Type B pancreatic cell (in vitro differentiated cells): ENCODE measurements at places on chromosomes 16 and 17.

GRCh38 chr17:34542700-34543336 is 36.6 kb upstream of the TMEM132E start:
- DNase-seq, result no peak

DNA sequence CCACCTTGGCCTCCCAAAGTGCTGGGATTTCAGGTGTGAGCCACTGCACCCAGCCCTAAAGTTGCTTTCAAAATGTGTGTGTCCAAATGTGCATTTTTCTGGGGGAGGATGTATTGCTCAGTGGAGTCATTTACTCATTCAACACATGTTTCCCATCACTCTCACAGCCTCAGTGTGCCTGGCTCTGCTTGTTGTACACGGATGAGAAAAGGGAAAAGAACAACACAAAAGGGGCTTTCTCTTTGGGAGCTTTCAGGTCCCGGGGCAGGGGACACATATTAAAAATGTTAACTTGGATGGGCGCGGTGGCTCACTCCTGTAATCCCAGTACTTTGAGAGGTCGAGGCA is 1.7 kb upstream of the PPL start:
- no peak for DNase-seq

GRCh38 chr17:48317732-48318131 is 112.3 kb downstream of the SKAP1 start:
- DNase-seq, result no peak

DNA sequence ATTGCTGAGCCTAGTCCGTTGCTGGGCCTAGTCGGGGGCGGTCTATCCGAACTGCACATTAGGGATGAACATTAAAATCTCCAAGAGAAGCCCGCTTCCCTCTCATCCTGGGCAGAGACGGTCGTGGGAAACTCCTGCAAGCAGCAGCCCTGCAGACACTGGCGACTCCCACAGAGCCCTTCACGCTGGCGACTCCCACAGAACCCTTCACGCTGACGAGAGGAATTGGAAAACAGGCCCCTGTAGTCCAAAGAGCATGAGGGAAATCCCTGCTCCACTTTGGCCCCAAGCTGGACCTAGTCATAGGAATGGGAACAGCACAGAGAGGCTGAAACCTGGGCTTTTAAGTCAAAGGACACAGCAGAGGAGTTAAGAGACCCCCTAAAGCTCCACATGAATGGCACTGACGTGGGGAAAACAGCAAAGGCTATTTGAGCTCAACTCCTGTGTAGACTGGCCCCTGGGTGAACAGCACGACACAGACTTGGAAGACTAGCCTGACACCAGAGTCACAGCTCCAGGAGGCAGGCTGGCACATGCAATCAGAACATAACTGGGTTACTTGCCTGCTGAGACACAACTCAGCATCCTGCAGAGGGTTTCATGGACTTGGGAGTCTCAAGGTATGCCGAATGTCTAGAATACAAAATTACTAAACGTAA is 42.2 kb downstream of the WDR45B start:
- DNase-seq, result no peak

DNA sequence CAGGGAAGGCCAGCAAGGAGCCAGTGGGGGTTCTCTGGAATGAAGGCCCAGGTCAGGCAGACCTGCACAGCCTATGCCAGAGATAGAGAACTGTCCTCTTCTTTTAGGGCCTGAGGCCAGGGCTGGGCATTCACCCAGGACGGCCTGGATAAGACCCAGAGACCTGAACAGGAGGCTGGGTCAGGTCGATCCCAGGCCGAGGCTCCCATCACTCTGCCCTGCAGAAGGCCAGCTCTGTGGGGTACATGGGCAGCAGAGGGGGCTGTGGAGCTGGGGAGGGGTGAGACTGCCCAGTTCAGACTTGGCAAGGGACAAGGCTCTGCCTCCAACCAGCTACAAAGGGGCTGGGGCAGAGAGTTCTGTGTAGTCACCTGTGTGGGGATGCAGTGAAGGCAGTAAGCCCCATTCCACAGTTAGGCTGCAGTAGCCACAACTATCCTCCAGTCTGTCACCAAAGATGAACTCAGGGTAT is 14.6 kb downstream of the HSD11B2 start:
- DNase-seq, result no peak

- DNase-seq, result no peak
Observed at GRCh38 chr17:50163843-50164696, 1.7 kb upstream of the SGCA start.

DNA sequence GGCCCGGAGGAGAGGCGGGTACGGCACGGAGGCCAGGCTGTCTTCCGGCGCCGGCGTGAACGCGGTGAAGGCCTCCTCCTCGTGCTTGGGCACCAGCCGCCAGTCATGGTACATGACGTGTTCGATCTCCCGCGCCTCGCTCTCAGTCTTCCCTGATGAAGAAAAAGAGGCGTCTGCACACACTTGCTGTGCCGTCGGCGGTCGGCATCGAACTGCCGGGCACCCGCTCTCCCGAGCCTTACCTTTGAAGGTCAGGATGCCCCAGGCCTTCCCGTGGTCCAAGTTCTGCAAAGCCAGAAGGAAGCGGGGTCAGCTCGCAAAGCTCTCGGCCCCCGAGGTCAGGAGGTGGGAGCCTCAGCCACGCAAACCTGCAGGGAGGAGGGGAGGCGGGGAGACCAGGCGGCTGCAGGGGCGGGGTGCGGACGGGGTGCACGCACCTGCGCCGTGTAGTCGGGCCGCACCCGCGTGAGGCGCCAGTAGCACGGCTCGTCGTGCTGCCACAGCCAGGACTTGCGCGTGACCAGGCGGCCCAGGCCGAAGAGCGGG is at the start of gene EME2:
Gene EME2, plus strand, starts transcription at position 449 of the 546 bp plus-strand sequence. CDS start 418 bp downstream, outside the sequence.
- no peak for DNase-seq

GRCh38 chr17:39187152-39187830 is 10.2 kb downstream of the CACNB1 start:
- no peak for DNase-seq

- no peak for DNase-seq
Observed at GRCh38 chr16:86432691-86433090, 77.6 kb upstream of the FOXF1 start.

GRCh38 chr16:88504489-88505404 is 51.7 kb downstream of the ZFPM1 start:
- no peak for DNase-seq

DNA sequence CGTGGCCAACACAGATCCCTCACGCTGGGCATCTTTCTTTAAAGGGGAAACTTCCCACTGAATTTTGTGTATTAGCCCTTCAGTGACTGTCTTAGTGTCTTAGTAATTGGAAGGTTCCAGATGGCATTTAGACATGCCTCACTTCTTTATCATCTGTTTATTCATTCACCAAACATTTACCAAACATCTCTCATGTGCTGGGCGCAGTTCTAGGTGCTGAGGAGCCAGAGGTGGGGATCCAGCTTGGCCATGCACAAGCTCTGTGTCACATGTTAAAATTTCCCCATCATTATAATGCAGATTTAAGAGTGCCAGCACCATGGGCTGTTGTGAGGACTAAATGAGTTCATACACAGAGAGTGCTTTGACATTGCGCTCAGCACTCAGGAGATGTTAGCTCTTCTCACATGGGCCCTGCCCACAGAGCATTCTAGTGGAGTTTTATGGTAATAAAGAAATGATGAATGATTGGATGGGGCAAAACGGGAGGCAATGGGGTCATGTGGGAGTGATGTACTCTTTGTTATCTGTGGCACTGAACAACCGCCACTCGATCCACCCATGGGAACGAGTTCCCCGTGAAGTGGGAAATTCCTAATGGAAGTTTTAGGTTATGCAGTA is 119.7 kb downstream of the SNX29 start:
- DNase-seq, result no peak

DNA sequence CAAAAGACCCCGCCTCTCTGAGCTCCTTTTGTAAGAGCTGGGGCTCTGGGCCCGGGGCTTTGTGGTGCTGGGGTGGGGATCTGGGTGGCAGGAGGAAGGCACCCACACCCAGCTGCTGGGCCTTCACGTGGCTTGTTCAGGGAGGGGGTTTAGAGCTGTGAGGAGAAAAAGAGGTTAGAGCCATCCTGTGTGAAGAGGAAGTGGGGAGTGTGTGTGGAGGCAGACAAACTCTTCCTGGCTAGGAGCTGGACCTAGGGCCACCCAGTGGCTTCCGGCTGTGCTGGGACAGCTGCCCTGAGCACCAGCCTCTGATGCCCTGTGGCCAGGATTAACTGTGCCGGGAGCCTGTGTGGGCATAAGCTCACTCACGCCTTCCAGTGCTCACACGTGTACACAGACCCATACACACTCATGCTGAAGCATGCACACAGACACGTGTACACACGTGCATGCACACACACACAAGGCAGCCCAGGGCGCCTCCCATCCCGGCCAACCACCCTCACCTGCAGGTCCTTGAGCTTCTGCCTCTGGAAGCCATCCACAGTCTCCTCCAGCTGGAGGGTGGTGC is 7.4 kb downstream of the CIBAR2 start:
- no peak for DNase-seq

GRCh38 chr16:3854750-3855541 is 25.6 kb downstream of the CREBBP start:
- DNase-seq, result no peak

DNA sequence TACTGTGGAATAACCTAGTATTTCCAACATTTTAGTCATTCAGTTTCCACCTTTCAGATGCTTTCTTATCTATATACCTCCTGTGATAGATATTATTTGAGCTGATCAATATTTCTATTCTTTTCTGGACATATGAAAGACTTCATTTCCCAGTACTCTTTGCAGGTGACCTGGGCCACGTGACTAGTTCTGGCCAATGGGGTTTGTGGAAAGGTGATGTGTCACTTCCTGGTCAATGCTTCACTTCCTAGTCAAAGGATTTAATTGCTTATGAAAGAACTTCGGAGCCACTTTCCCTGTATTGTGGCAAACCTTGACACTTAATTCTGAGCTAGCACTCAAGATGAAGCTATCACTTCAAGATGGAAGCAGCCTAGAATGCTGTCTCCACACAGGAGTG is 248.9 kb upstream of the FOXF1 start:
- DNase-seq, result no peak

DNA sequence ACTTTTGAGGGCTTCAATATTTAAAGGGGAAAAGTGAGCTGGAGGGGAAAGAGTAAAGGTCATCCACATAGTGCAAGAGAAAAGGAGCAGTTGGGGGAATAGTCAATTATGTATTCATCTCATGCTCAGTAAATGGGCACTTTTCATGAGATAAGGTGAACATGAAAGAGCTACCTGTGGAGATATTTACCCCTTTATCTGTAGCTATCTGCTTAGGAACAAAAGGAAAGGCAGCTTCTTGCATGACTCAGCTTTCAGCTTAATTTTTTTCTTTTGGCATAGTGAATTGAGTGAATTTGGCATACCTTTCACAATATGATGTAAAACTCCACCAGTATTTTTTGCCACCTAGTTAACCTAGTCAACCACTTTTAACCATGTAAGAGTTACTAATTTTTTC is 26.4 kb downstream of the CPD start:
- no peak for DNase-seq

- no peak for DNase-seq
Observed at GRCh38 chr16:47475786-47476185, 14.7 kb downstream of the PHKB start.
